ENCODE measurements at places on chromosomes 4 and X. TPM values are rescaled to one million over a fixed set of nuclear protein-coding genes. Genes with fewer than 3 reads are reported as not detected.

Gene CT45A10
- not detected for total RNA-seq

Gene RRH
- total RNA-seq, result 0.22 TPM

Gene CT47A7
- not detected for total RNA-seq

Gene BLTP1
- 101 TPM for total RNA-seq

Gene LINC00632
- total RNA-seq, result 2.8 TPM

Gene SOWAHD
- total RNA-seq, result not detected

Gene OTUD4
- total RNA-seq, result 59.6 TPM

Gene C4orf50
- total RNA-seq, result not detected

Gene CXorf58
- not detected for total RNA-seq

Gene ZAR1
- not detected for total RNA-seq

Gene WDR1
- total RNA-seq, result 447 TPM

Gene RNF128
- total RNA-seq, result not detected

Gene FMR1NB
- not detected for total RNA-seq

Gene BEND2
- total RNA-seq, result not detected

Gene ZC4H2
- total RNA-seq, result 14.1 TPM

Gene WDR19
- total RNA-seq, result 27.9 TPM

Gene ALPK1
- 16.2 TPM for total RNA-seq

Gene AMELX
- total RNA-seq, result not detected

Gene ADGRL3
- not detected for total RNA-seq

Gene CD40LG
- not detected for total RNA-seq

Gene GCNA
- 1.9 TPM for total RNA-seq

Gene SPANXC
- total RNA-seq, result not detected

Gene SGCB
- total RNA-seq, result 42.7 TPM

Gene SMS
- total RNA-seq, result 234 TPM

Gene PDGFRA
- 0.80 TPM for total RNA-seq

Gene MTNR1A
- total RNA-seq, result not detected

Gene GASK1B
- total RNA-seq, result 196 TPM

Gene AFF2
- not detected for total RNA-seq

Gene F8A3
- 0.93 TPM for total RNA-seq

Gene AASDH
- total RNA-seq, result 20.3 TPM

Gene C4orf36
- total RNA-seq, result 0.50 TPM

Gene ITGB1BP2
- 4.9 TPM for total RNA-seq

Gene PRR32
- total RNA-seq, result not detected

Gene KIT
- 12.8 TPM for total RNA-seq

Gene AKAP4
- not detected for total RNA-seq

Gene TASL
- not detected for total RNA-seq

Gene EGF
- total RNA-seq, result not detected

Gene CSN1S1
- total RNA-seq, result not detected

Gene CYTL1
- total RNA-seq, result 113 TPM

Gene GPR173
- 3.2 TPM for total RNA-seq

Gene ASB5
- total RNA-seq, result not detected

Gene PAK3
- 1.1 TPM for total RNA-seq

Gene ODAM
- not detected for total RNA-seq

Gene HAND2
- 13.7 TPM for total RNA-seq

Gene MAGIX
- 0.40 TPM for total RNA-seq

Gene CTAG1B
- not detected for total RNA-seq

Gene KCND1
- total RNA-seq, result 0.36 TPM

Gene SLC4A4
- total RNA-seq, result 0.13 TPM

Data from thoracic aorta endothelial cell (primary cell).